ENCODE measurements at places on chromosomes 13 and 19.

DNA sequence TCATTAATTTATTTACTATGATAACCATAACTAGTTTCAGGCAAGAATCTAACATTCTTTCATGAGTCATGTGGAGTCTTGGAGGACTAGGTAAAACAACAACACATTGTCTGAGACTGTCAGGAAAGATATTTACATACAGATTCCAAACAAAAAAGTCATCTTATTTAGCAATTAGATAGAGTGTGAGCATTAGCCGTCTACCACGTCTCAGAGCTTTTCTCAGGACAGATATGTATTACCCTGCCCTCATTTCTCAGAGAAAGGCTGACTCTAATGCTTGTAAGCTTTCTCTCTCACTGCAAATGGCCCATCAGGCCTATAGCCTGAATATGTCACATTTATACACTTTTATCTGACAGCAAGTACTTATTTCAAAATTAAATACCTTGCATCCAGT is 312.1 kb upstream of the PCDH20 start:
- DNase-seq: no peak

DNA sequence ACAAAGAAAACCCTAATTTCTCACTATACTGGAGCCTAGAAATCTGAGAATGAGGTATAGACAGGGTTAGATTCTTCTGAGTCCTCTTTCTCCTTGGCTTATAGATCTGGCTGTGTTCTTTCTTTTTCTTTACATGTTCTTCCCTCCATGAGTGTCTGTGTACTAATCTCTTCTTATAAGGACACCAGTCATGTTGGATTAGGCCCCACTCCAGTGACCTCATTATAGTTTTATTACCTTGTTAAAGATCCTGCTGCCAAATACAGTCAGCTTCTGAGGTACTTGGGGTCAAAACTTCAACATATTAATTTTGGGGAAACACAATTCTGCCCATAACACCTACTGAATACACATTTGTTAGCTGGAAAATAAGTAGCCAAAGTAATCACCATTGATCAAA is 302.6 kb downstream of the PCDH9 start:
- no peak for DNase-seq

DNA sequence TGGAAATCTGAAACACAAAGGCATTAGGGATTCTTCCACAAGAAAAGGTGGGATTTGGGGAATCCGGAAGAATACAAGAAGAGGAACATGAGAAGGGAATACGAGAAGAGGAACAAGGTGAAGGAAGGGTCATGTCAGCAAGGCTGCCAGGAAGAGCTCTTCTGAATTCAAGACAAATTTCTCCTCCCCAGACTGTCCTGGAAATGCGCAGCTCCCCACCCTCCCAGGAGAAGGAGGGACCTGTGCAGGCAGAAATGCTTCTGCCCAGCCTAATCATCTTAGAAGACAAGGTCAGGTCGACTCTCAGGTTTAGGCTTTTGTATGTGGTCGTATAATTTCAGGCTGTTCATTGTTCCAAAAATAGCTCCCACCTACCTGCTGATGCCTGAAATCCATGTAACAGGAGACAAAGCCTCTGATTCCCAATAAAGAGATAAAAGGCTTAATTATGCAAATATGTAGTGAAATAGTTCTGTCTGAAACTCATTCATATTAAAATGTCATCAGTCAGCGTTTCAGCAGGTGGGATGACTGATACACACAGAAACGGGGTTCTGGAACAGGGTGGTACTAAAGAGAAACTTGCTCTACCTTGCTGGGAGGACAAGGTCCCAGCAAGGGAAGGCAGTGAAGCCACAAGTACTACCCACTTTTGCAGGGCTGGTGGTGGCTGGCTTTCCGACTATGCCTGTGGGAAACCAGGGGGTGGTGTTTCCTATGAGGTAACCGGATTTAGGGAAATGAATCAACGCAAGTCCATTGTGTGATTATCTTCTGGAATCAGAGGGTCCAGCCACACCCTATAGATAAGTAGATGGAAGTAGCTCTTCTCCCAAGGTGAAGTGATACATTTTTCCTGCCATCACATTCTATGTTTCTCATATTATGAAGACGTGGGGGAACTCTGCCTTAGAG is 76.1 kb downstream of the KL start:
- DNase-seq: no peak

DNA sequence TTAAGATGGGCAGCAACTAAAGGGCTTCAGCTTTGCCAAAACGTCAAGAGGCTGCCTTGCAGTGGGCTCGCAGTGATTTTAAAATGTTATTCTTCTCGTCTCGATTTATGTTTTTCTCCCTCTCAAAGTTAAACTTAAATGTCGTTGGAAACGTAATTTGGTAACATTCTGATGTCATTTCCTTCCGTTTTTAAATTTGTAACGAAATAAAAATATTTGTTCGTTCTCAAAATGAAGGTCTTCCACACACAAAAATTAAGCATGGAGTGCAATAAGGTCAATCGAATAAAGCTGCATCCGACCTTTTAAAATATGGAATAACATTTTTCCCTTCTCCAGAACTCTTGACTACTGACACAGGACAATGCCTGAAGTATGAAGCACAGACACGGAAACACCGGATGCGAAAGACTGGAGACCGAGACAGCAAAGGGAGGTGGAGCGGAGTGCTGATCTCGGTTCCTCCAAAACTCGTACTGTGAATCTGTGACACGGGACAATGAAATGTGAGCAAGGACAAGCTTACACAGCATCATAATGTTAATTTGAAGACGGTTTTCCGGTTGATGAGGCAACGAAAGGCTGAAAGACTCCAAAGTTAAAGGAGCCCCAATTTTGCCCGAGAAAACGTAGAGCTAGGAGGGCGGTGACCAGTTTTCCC is 850 bp downstream of the MTMR6 start:
- no peak for DNase-seq

- DNase-seq: no peak
Observed at GRCh38 chr13:78592584-78592983, 10.8 kb downstream of the POU4F1 start.

- DNase-seq: no peak
Observed at GRCh38 chr13:55394470-55394869, 1746.2 kb upstream of the PRR20A start.

DNA sequence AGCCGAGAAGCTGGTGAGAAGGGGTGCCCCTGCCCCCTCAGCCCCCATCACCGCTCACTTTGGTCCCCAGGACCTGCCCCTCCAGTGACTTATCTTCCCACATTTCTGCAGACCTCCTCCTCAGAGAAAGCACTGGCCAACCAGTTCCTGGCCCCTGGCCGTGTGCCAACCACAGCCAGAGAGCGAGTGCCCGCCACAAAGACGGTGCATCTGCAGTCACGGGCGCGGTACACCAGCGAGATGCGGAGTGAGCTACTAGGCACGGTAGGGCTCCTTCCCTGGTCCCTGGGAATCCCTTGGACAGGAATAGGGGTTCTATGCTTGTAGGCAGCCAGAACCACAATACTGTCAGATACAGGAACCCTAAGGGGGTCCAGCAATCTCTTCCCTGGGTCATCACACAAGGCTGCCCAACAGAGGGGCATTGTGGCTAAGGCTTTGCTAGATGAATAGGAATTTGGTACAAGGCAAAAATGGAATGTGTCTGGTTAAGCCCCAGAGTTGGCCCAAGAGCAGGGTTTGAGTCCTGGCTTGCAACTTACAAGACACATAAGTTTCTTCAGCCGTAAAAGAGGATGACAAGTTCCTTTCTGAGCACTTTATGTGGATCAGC is 1.0 kb downstream of the USE1 start:
- DNase-seq: no peak

GRCh38 chr13:19818223-19818842 is 35.6 kb upstream of the PSPC1 start:
- peak; percentile 16 for DNase-seq

- DNase-seq: no peak
Observed at GRCh38 chr13:49812812-49813211, 20.3 kb upstream of the KPNA3 start.

- DNase-seq: no peak
Observed at GRCh38 chr13:37442996-37443395, 155.6 kb downstream of the POSTN start.

DNA sequence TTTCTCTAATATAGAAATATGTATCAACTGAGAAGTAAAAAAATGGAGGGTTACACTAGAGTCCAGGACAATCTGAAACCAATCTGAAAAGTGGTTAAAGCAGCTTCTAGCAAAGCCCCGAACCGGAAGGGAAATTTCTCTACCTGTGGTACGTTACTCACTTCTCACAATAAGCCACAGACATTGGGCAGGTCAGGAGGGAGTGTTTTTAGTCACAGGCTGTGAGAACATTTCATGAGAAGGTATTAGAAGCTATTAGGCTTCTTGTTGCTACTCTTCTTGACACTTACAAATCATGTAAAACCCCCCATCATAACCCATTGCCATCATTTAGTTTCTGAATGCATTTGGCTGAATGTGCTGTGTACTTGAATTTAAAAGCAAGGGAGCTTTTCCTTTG is 120.9 kb downstream of the NUFIP1 start:
- no peak for DNase-seq

DNA sequence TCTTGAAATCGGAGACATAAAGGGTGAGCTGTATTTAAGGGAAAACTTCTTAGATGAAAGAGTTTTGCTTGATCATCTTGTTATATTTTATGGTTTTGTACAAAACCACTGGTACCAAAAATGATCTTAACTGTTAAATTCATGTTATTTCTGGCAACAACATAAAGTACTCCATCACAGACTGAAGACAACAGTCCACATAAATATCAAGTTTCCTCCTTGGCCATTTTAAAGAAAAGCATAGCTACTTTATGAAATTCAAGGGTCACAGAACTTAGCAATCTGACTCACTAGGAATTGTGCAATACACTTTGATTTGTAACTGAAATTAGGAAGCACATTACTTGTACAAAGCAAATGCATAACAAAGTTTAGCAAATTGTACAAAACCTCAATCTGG is 66.3 kb downstream of the TBC1D4 start:
- DNase-seq: no peak

- DNase-seq: no peak
Observed at GRCh38 chr19:28242317-28242927, 970.5 kb downstream of the UQCRFS1 start.

- no peak for DNase-seq
Observed at GRCh38 chr13:75762955-75763354, 126.8 kb downstream of the LMO7 start.

DNA sequence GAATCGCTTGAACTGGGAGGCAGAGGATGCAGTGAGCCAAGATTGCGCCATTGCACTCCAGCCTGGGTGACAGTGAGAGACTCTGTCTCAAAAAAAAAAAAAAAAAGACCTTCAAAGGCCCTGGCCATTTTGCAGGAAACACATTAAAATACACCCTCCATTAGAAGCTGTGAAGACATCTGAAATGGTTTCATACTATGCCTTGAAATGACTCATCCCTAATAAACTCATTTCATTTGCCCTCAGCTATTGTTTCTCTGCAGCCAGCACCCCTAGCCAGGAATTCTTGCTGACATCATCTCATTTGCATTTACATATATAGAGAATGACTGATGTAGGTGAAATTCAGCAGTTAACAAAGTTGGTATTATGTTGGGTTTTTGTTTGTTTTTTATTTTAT is 8.7 kb downstream of the EML2 start:
- no peak for DNase-seq

GRCh38 chr19:33771384-33772101 is 25.1 kb upstream of the KCTD15 start:
- peak; percentile 57 for DNase-seq

DNA sequence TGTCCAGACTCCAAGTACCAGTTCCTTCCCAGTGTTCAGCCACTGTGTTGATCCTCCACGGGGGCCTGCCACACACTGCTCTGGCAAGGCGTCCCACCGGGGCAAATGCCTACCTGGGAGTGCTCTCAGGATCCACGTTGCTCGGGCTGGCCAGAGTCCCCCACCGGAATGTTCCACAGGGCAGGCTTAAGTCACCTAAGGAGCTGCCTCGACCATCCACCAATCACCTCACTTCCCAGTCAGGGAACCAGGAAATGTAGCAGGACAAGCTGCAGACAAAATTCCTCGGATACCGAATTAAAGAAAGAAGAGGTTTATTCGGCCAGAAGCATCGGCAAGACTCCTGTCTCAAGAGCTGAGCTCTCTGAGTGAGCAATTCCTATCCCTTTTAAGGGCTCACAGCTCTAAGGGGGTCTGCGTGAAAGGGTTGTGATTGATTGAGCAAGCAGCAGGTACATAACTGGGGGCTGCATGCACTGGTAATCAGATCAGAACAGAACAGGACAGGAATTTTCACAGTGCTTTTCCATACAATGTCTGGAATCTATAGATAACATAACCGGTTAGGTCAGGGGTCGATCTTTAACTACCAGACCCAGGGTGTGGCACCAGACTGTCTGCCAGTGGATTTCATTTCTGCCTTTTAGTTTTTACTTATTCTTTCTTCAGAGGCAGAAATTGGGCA is 56.9 kb upstream of the EDNRB start:
- DNase-seq: no peak

DNA sequence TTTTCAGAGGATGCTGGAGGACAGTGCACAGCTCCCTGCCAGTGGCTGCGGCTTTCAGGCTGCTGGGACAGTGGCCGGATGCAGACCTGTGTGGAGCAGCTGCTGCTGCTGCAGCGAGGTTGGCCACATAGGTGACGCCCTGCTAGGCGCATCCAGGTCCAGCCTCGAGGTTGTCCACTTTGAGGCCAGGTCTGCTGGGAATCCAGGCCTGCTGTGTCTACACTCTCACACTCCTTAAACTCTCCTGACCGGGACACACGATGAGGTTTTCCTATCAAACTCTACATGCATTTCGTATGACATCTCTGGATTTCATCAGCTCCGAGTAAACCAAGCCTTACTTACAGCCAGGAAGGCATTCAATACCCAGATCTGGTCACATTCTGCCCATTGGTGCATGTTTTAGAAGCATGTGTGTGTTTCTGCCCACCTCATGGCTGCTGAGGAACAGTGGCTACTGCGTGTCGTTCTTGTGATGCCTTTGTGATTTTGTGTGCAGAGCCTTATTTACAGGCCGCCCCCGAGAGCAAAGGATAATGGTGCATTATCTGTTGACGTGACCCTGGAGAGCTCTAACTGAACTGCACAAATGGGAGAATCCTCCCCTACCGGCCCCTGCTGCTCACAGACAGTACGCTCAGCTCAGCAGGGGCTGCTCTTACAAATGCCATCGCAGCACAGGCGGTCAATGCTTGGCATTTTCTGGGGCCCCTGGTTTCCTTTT is 12.3 kb upstream of the MCF2L start:
- DNase-seq: no peak

All from stimulated activated CD4-positive, alpha-beta T cell treated with anti-CD3 and anti-CD28 coated beads, TNF-alpha, amount 100 ng/mL, for 48 hours (primary cell).